ENCODE measurements at places on chromosomes 5 and 9.

DNA sequence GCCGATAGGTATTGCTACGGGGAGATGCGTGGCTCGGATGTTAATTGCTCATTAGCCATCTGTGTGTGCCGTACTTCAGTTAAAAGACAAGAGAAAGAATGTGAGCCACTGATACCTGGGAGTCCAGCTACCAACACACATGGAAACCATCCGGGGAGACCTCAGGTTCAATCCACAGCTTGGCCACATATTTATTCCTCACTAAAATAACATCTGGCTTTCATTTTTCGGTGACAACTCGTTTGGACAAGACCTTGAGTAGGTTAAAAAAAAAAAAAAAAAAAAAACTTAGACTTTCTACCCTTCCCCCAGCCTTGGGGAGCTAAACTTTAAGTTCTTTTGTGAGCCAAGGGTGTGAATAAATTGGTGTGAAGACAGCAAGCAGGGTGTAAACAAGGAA is 84.1 kb downstream of the SLIT3 start:
- no peak for DNase-seq

DNA sequence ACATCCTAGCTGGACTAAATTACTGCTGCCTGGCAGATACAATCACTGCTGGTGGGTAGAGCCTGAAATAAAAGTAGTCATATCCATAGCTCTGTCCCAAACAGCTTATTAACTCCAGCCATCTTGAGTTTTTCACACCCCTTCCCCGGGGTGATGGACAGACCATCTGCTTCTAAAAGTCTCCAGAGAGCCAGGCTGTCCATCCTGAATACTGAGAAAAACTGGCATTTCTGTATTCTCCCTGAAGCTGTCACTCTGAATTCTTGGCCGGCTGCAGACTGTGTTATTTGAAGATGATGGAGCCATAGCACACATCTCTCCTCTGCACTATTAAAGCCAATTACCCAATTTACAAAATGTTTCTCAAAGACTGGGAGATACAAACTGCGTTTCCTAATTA is 118.6 kb downstream of the GABBR2 start:
- DNase-seq, result no peak

GRCh38 chr5:7686794-7687193 is 164.1 kb downstream of the CFAP90 start:
- no peak for DNase-seq

- DNase-seq, result no peak
Observed at GRCh38 chr5:138177941-138178515, 402 bp downstream of the BRD8 start.

DNA sequence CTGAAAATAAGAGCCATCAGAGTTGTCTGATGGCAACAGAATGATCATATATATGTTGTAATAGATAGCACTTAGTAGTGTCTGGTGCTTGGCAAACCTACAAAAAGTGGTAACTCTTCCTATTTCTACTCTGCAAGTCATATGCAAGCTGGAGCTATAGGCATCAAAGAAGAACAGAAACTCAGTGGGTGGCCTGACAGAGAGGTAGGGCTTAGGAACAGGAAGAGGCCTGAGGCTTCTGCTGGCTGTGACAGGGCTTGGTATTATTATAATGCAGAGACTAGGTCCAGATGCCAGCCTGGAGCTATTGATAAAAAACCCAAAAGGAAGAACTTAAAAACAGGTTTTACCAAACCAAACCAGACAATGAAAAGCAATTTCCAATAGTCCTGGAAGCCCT is 4.4 kb upstream of the DIAPH1 start:
- DNase-seq, result no peak

DNA sequence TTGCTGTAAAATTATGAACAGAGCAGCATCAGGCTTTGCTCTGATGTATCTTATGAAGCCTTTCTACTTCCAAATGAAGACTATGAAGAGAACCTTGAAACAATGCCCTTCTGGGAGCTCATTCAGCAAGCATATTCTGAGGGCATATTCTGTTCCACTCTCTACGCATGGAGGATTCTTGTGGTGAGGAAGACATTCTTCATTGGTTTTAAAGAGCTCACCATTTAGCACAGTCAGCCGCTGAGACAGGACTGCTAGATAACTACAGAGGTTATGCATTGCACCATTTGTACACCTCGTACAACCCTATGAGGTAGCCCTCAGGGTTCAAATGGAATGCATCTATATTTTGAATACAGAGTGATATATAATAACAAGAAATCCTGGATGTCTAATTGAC is 61.0 kb downstream of the INVS start:
- no peak for DNase-seq

DNA sequence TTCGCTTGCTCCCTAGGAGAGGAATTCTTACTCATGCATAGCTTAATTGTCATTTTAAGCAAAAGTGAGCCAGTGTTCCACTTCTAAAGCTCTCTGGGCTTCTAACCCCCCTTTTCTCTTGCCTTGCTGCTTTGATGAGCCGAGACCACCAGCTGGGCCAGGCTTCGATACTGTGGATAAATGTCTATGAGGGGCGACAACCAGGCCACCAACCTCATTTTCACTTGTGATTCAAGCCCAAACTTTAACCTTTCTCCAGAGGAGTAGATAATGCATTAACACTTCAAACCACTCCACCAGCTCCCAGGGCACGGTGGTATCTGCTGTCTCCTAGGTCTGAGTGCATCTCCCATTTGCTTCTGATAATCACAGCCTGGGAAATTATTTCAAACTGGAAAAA is 205.6 kb downstream of the PSAT1 start:
- no peak for DNase-seq

Measured in neuronal stem cell (in vitro differentiated cells).